OCI-M1 (cell line): ENCODE measurements at places on chromosomes 3 and 15.
A peak's percentile ranks its signal among the peaks of the same experiment; 100 is the strongest.

DNA sequence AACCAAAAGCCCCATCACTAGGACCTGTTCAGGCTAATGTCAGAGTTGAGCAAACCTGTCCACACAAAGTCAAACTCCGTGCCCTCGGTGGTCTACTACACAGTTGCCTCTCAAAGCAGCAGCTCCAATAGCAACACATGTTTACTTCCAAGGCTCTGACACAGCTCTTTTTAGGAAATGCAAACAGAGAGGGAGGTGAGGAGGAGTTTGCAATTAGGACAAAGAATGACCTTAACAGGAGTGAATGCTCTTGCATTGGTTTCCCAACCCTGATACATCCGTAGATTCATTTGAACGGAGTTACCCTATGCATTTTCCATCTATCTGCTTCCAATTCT lies 64.8 kb upstream of the GOLGA8B start:
- DNase-seq = no peak

DNA sequence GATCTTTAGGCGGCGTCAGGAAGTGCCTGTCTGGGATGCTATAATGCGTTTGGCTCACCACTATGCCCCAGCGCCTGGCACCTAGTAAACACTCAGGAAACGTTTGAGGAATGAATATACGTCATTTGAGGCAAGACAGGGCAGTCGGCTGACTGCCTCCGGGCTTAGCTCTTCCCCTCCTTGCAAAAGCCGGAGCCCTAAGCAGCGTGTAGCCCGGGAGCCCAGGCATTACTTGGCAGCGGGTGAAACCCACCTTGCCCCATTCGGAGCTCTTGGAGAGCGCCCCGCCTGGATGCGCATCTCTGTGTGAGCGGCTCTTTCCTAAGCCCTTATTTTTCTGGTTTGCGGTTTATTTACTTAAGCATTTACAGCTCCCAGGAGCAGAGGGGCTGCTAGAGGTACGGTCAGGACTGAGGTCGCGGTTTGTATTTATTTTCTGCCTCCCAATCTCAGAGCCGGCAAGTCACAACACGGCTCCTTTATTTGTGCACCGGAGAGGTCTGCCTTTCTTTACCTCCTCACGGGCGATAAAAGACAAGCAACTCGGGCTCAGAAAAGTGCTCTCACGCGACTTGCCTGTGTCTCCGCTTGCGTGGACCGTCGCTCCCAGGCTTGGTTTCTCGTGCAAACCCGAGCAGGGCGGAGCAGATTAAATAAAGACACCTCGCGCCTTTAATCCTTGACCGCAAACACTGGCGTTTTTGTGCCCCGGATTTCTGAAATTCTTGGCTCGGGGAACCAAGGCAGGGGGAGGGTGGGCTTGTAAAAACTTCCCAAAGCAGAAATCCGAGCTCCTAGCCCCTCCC lies 737 bp upstream of the ITPR1 start:
- peak; percentile 83 for DNase-seq

DNA sequence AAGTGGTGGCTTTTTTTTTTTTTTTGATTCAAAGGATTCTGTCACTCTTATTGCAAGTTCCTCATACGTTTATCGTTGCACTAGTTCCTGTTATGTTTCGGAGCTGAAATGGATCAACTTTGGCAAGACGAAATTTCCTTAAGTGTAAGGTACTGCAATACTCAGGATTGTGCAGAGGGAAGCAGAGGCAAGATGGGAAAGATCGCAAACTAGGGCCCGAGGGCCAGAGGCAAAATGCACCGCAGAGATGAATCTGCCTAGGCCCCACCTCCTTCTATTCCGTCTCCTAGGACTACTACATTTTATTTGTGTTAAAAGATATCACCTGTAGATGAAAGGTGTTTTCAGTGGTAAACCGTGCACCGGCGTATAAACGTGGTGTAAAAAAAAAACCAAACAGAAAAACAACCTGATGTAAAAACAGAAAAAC lies 331 bp downstream of the RNU6-1 start:
- DNase-seq = peak; percentile 78

GRCh38 chr15:40902605-40903561 lies 8.6 kb downstream of the VPS18 start:
- peak; percentile 49 for DNase-seq

- DNase-seq = no peak
Measured at GRCh38 chr3:28933337-28933736, 347.5 kb upstream of the RBMS3 start.

GRCh38 chr3:157520485-157521150 lies 17.4 kb upstream of the VEPH1 start:
- no peak for DNase-seq

DNA sequence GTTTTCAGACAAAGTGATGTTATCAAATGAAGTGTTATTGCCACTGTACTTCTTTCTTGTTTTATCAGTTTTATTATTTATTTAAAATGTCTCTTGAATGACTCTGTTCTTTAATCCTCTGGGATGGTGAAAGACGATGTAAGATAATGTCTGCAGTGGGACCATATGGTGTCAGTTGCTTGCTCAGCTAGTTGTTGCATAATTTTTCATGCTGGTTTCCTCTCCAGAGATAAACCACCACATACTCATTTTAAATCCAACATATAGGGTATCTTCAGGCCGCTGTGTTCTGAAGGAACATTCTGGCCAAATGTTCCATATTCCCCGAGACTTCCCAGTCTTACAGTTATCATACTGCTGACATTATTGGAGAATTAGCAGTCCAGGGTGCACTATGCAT lies 75.9 kb downstream of the GABRG3 start:
- peak; percentile 68 for DNase-seq

- no peak for DNase-seq
Measured at GRCh38 chr15:73026511-73027054, 25.7 kb upstream of the NEO1 start.

- DNase-seq = no peak
Measured at GRCh38 chr3:99751649-99752048, 66.0 kb upstream of the CMSS1 start.

DNA sequence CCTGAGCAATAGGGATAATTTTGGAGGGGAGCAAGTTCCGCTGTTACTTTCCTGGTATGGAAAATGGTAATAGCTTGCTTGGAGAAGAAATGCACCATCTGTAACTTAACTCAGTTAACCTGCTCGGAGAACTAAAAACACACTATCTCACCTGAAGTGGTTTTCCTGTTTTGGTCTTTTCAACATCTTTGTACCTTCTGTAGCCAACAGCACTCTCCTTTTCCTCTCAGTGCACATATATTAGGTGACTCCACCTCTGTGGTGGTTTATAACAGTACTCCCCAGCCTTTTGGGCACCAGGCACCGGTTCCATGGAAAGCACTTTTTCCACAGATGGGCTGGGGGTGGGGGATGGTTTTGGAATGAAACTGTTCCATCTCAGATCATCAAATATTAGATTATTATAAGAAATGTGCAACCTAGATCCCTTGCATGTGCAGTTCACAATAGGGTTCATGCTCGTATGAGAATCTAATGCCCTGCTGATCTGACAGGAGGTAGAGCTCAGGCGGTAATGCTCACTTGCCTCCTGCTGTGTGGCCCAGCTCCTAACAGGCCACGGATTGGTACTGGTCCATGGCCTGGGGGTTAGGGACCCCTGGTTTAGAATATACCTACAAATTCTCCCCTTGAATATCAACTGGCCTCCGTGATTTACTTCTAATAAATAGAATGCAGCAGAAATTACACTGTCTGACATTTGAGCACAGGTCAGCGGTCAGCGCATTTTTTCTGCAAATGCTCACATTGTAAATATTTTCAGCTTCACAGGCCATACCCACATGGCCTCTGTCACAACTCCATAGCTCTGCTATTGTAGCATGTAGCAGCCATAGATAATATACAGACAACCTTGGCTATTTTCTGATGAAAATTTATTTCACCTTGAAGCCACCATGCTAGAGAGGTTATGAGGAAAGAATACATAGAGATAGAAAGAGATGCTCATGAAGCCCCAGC lies 83.8 kb upstream of the SUCLG2 start:
- no peak for DNase-seq

DNA sequence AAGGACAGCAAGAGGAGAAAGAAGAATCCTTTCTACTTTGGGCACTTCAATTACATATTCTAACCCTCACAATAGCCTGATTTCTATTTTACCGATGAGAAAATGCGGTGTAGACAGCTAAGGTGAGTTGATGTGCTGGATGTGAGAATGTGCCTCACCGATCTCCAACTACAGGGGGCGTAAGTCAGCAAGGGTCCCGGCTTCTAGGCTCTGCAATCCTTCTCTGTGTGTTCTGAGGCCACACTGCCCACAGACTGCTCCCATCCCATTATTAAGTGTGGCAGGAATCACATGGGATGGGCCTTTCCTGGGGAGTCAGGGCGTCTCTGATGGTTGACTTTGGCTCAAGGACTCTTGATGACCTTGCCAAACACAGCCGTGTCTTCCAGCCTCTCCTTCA lies 23.6 kb upstream of the RPL35A start:
- DNase-seq = peak; percentile 36

DNA sequence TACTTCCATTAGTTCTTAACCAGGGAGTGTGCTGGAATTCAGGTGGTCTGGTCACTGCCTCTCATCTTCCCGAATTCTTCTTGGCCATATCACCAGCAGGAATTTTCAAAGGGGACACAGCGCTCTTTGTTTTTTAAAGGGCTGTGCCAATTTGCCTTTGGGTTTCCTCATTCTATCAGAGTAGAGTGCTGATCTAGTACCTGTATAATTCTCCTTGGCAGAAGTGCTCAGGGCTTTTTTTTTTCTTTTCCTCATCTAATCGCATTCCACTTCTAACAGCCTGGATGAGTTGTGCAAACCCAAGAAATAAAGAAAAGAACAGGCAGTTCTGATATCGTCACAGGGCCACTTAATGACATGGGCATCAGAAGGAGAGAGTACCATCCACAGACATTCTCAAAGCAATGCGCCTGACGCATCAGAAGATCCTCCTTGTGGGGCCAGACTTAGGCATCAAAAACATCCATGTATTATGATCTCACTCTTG lies 121.0 kb downstream of the ASB7 start:
- no peak for DNase-seq

DNA sequence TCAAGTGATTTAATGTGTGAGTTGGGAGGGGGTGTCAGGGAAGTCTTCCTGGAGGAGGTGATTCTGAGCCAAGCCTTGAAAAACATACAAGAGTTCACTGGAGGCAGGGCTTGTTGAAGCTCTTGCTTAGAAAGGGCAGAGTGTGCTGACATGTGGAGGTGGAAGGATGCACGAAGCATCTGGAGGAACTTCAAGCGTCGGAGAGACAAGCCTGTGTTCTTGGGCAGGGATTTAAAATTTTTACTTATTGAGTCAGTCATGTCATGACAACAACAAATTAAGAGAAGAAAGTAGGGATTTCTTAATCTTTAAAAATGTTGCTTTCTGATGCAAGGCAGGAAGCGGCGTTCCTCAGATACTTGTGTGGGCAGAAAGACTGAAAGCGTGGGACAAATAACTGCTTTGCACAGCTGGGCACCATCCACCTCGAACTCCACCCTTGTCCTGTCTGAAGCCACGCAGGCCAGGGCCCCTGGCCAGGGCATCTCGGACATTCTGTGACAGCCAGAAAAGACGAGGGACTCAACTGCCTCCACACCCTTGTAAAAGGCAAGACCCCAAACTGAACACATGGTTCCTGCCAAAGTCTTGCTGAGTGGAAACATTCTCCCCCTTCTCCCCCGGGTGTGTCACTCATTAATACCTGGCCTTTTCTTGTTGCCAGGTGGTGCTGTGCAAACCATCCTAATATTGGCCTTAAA lies 6.9 kb upstream of the IL16 start:
- no peak for DNase-seq

- DNase-seq = peak; percentile 74
Measured at GRCh38 chr3:14125193-14126016, 553 bp downstream of the TMEM43 start.

DNA sequence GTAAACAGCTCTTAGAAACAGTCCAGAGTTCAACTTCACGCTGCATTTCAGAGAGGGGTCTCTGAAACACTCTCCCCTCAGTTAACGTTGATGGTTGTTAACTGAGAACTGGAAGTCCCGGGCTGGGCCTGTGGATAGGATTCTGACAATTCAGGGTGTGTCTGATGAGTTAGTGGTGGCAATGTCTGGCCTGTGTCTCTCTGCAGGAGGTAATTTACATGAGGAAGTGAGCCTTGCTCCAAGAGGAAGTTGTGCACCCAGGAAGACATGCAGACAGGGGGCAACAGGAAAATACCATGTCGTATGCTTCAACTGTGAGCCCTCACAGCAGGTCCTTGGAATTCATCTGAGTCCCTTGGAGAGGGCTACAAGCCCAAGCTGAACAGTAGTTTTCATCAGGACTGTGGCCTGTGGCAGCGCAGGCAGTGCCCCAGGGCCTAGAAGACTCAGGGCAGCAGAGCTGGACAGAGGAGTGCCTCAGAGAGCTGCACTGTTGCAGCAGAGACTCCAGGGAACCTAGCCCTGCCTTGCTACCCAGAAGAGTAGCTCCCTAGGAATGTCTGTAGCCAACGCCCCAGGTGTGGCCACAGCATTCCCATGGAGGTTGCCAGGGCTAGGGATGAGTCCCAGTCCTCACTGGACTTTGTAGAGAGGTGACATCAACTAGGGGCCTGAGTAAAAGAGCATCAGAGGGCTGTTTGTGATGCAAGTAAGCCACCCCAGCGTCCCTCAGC lies 104.6 kb upstream of the SELENOK start:
- no peak for DNase-seq

- DNase-seq = no peak
Measured at GRCh38 chr3:24981924-24982323, 446.1 kb upstream of the RARB start.

- DNase-seq = no peak
Measured at GRCh38 chr3:56111606-56112304, 356.5 kb downstream of the ERC2 start.

DNA sequence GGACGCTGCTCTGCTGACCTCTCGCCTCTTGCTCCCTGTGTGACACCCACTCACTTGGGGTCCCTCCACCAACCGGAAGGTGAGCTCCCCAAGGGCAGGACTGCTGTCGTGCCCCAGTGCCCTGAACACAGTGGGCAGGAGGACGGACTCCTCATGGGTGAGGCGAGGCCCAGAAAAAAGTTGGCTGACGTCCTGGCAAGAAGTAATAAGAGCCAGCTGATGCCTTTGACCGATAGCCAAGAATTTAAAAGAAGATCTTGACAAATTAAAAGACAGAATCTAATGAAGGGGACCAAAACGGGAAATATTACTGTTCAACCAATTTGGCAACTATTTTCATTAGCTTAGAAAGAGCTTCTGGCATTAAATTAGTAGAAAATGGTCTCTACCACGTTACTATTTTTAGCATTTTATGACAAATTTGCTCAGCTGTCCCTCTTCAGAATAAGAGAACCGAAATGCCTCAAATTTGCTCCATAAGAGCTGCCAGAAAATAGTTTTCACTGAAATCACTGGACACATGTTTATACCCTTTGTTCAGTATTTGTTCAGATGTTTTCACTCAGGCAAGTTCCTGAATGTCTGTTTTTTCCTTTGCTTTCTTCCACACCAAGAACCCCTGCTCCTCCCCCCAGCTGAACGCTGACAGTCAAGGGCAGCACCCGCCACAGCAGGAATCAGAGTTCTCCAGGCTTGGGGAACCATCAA lies 60.5 kb downstream of the XXYLT1 start:
- DNase-seq = no peak

DNA sequence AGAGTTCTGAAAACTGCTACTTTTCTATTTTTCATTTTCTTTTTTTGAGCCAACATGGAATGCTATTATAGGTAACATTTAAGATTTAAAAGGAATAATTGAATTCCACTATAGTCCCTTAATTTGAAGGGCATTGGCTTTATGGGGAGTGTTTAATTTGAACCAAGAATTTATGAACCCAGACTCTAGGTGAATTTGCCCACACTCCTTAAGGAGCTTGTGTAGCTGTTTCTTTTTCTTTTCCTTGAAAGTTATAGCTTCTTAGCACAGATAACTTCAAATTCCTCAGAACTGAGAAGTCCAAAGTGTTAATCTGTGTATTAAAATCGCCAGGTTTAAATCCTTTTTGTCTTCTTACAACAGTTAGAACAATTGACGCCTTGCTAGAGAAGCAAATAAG lies 4.7 kb upstream of the MEIS2 start:
- no peak for DNase-seq
